ENCODE measurements at places on chromosomes 11 and 22.

DNA sequence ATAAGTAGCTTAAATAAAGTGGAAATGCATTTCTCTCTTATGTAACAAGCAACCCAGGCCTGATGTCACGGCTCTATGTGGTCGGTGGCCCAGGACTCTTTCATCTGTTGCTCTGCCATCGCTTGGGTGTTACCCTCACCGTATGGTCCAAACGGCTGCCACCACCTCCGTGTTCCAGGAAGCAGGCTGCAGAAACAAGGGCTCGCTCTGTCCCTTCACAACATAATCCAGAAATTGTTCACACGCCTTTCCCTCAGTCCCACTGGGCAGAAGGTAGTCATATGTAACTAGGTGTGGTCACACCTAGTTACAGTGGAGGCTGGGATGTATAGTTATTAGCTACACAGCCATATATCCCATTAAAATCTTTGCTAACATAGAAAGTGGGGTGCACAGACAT is 421.0 kb downstream of the SOX6 start:
- no peak for DNase-seq

DNA sequence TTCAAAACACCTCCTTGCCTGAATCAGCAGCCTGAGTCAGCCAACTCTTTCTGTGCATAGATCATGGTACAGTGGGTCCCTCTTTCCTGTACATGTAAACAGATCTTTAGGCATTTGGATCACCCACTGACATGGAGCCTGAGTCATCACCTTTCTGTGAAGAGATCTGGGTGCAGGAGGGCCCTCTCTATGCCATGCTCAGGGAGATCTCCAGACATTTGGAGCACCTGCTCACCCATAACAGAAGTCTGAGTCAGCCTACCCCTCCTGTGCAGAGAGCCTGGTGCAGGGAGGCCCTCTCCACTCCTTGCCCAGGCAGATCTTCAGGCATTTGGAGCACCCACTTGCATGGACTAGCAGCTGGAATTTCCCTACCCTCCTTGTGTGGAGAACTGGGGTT is 56.2 kb upstream of the GLYAT start:
- no peak for DNase-seq

GRCh38 chr22:47020166-47020565 is 257.7 kb downstream of the TBC1D22A start:
- no peak for DNase-seq

DNA sequence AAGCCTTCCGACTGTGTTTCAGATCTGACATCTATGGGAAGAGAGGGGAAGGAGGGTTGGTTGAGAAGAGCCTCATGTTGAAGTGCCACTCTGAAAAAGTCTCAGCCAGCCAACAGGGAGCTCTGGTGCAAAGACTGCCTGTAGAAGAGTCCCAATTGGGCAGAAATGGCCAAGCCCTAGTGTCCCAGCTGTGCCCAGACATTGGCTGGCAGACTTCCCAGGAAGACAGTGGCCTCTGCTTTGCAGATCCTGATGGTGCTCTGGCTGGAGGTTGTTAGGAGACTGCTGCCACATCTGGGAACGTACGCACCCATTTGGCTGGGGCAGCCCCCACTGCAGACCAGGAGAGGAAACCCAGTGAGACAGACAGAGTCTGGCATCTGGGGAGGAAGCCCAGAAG is 3.2 kb upstream of the PLA2G3 start:
- DNase-seq = no peak

- DNase-seq = no peak
Measured at GRCh38 chr11:128098781-128099180, 488.6 kb downstream of the ETS1 start.

DNA sequence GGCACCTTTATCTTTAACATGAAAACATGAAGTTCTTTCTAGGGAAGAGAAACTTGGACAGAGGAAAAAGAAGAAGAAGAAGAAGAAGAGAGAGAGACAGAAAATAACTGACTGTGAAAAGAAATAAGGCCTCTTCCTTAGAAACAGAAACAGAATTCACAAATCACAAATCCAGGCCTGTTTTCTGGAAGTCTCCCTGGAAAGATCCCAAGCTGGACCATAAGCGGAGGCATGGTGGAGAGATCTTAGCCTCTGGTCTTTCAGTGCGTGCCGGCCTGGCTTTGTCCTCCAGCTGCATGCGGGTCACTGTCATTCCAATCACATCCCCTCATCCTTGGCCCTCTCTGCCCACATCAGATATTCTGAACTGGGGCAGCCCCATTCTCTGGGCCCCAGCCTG is 6.9 kb downstream of the FXYD6 start:
- DNase-seq = no peak

DNA sequence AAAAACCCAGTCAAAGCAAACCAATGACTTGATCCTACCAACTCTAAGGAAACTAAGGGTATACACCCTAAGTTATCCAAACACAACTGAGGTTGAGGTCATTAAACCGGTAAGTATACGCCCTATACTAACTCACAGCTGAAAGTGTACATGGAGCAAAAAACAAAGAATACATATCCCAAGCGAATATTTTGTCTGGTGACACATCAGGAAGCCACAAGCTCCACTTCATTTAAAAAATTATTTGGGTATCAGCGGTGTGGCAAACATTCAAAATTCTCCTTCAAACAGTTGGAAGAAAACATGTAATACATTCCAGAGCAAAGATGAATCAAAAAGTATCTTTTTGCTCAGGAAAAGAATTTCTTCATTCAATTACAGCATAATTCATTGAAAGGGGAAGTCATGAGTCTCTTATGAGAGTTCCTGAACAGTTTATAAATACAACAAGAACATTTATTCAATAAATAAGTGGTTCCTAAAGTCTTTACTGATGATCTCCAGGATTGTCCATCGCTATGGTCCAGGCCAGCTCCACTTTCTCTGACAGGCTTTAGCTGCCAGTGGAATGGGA is 4.5 kb upstream of the JAML start:
- no peak for DNase-seq

- no peak for DNase-seq
Measured at GRCh38 chr22:43704051-43704450, 108.1 kb downstream of the EFCAB6 start.

GRCh38 chr22:47030881-47031627 is 268.6 kb downstream of the TBC1D22A start:
- DNase-seq = no peak

- DNase-seq = no peak
Measured at GRCh38 chr11:10818594-10818993, 9.9 kb upstream of the EIF4G2 start.
